Muscle of leg (tissue), 16 donors: ENCODE measurements at places on chromosomes 16 and 17.

- no peak for DNase-seq
These were observed 19.6 kb downstream of the ABCA6 start for GRCh38 chr17:69122065-69122464.

GRCh38 chr17:57178839-57179238 lies 77.5 kb upstream of the MSI2 start:
- no peak for DNase-seq

- DNase-seq = no peak
These were observed 14.8 kb downstream of the CPD start for GRCh38 chr17:30393491-30393890.

GRCh38 chr17:34613064-34614019 lies 34.0 kb downstream of the TMEM132E start:
- DNase-seq = no peak

DNA sequence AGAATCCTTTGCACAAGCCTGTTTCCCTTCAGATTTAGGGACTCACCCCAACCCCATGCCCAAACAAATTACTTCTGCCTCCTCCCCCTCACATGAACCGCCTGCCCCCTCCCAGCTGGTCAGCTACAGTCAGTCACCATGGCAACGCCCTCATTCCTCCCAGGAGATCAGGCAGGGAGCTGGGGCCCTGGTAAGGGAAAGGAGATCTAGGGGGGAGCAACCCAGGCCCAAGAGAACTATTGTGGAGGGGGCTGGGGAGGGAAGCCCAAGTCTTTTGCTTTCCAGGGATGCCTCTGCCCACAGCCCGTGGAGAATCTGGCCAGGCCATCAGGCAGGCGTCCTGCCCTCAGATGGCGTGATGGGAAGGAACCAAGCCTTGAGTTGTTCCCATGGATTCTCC lies 2.8 kb downstream of the FAM171A2 start:
- DNase-seq = peak; percentile 74

DNA sequence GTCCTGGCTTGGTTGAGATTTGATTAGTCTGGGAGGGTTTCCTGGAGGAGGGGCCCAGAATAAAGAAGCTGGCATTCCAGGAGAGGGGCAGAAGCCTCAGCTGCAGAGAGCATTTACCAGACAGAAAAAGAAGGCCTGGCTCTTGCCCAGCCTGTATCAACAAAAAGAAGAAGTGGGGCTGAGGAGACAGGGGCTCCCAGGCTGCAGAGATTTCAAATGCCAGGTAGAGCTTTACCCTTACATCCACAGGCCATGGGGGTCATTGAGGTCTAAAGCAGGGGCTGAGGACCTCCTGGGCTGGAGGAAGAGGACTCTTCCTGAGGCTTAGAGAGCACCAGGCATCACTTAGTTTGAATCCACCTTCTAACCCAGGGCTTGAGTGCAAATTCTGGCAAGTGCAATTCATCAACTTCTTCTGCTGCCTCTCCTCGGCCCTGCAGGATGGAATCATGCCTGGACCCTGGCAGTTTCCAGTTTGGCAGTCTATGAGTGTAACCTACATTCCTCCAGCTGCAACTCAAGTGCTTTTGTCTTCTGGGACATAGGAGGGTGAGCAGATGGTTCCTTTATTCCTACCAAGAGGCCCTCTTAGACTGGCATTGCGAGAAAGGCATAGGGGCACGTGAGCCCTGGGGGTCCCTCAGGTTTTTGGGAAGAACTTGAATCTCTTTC lies 15.3 kb downstream of the CA7 start:
- DNase-seq = no peak

- DNase-seq = no peak
These were observed 30.2 kb upstream of the ST6GALNAC1 start for GRCh38 chr17:76673729-76674128.

GRCh38 chr16:81347425-81347824 lies 32.7 kb downstream of the GAN start:
- no peak for DNase-seq

- no peak for DNase-seq
These were observed 27.1 kb downstream of the HNF1B start for GRCh38 chr17:37717627-37718323.

DNA sequence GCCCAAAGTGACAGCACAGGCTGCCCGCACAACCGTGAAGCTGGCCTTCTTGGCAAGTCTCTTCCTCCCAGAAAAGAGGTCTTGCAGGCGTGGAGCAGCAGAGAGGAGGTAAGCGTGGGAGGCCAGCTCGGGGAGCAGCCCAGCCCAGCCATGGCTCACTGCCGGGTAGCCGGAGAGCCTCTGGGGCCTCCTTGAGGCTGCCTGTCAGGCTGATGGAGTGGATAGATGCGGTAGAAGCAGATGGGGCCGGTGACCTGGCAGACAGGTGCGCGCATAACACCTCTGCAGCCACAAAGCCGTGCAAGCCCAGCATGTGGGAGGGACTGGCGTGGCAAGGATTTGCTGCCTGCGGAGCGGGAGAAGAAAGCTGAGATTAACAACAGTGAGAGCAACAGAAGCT lies 17.1 kb upstream of the DOK4 start:
- DNase-seq = no peak

- DNase-seq = no peak
These were observed 84.9 kb downstream of the RPA1 start for GRCh38 chr17:1914661-1915083.

- no peak for DNase-seq
These were observed 28.4 kb upstream of the HLF start for GRCh38 chr17:55236316-55236715.

DNA sequence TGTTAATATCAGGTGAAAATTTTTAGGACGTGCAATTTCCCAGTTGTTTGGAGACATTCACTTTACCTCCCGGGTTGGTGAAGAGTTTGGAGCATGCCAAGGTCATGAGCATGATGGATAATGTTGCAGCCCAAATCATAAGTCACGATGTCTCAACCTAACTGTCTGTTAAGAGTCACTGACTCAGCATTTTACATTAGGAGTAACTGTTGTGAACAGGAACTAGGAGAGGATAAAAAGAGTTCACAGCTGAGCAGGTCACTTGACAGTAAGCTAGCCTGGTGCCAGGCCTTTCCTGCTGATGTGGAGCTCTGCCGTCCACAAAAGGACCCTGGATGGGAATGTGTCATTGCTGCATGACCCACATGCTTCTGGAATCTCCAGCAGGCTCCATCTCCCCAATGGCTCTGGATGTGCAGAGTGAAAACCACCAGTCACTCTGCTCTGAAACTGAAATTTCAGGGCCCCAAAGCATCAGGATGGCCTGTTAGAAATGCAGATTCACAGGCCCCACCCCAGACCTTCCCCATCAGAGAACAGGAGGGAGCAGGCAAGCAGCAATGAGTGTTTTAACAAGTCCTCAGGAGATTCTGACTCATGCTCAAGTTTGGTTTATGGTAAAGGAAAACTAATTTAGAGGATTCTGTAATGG lies 371.6 kb upstream of the MAF start:
- no peak for DNase-seq

DNA sequence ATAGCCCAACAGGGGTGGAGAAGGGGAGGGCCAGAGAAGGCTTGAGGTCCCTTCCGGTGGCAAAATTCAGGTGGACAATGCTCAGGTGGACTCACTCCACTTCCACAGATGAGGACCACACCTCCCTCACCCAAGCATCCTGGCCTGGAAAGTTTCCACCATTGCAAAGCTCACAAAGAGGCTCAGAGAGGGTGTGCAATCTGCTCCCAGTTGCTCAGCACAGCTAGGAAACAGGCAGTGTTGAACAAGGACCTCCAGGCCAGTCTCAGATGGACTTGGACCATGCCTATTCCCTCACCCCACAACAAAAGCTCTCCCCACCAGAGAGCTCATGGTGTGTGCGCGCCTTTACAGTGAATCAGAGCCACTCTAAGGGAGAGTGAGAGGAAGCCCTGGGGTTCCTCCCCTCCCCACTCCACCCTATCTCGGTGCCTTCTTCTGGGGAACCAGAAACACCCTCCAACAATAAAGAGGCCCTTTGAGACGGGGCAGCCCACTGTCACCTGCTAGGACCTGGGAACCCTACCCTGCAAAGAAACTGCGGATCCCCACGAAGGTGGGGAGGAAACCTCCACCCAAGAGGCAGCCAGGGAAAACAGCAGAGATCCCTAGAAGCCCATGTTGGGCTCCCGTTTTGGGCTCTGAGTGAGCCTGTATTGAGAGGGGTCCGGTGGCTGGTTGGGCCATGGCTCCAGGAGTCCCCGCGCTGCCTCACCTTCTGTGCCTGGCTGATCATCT lies 1.6 kb downstream of the FAM83G start:
- DNase-seq = no peak
